Activated naive CD8-positive, alpha-beta T cell treated with anti-CD3 and anti-CD28 coated beads for 36 hours (primary cell): ENCODE measurements at places on chromosomes 11 and 22. TPM values are rescaled to one million over a fixed set of nuclear protein-coding genes. Genes with fewer than 3 reads are reported as not detected.

Gene TAGLN
- total RNA-seq = 2.0 TPM

Gene APOL3
- total RNA-seq = 56.3 TPM

Gene HOATZ
- not detected for total RNA-seq

Gene MYH9
- 551 TPM for total RNA-seq

Gene FADS1
- total RNA-seq = 18.2 TPM

Gene OR2D2
- not detected for total RNA-seq

Gene CSRP3
- not detected for total RNA-seq

Gene SLC22A25
- total RNA-seq = not detected

Gene CLDN5
- total RNA-seq = not detected

Gene UBQLN3
- not detected for total RNA-seq

Gene ANO1
- not detected for total RNA-seq
